Activated CD4-positive, alpha-beta T cell treated with anti-CD3 and anti-CD28 coated beads, Interleukin-2, amount 50 U/mL, for 16 hours (primary cell): ENCODE measurements at places on chromosomes 3 and 15.

DNA sequence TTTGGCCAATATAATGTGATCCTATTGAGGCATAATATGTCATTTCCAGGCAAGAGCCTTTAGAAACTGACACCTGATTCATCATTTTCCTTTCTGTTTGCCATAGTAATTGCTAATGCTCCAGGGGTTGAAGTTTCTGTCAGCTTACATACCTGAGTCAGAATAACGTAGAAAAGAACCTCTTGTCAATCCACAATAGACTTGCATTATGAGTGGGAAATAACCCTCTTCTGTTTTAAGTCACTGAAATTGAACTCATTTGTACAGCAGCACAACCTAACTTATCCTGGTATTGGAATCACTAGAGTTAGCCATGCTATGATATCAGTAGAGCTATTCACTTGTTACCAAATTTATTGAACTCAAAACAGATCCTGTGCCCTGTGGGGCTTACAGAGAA, 101.7 kb upstream of the TP63 start:
- peak; percentile 88 for DNase-seq

DNA sequence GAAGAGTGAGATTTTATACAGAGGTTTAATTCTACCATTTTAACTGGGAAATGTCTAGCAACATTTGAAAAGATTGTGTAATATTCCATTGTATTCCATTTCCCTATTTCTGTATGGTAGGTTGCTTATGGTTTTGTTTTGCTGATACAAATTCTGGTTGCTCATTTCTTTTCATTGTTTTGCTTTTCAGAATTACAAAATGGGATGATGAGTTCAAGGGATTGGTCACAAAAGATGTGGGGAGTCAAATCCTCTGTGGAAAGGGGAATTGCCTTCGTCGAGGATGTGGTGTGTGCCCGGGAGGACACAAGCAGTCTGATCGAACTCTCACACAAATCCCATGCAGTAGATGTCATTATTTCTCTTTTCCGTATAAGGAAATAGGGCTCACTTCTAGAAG, 18.3 kb downstream of the SLCO3A1 start:
- no peak for DNase-seq

DNA sequence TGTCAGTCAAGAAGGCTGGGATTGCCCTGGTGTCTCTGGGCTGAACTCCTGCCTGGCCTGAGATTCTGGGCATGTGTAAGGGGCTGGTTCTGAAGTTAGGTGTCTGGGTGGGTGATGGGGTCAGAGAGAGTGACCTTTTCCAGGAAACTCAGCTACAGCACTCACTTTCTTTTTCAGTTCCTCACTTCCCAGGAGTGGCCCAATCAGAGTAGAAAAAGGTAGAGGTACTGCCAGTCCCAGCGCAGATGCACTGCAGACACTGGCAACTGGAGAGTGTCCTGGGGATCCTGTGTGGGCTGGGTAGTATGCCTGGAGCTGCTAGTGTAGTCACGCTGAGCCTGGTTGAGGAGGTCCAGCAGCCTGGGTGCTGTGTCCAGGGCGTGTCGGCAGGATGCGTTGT, 46.5 kb upstream of the APEH start:
- no peak for DNase-seq

- no peak for DNase-seq
Observed at GRCh38 chr3:55721716-55722484, 234.8 kb upstream of the WNT5A start.

DNA sequence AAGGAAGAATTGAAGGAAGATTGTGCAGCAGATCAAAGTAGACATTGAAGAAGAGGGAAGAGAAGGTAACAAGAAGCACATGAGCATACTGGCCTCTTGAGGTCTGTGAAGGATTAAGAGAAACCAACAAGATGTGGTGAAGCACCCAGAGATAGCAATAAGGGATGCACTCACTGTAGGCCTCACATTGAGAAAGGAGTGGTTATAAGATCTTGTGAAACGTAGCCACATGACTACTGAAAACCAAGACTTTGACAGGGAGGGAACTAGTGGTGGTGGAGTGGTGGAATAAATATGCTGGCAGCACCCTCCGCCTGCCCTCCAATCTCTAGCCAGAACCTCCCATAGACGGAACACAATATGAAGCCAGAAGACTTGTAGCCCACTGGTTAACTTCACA, 651.2 kb downstream of the DIPK2A start:
- no peak for DNase-seq

GRCh38 chr3:14042680-14043079, 82.0 kb downstream of the CHCHD4 start:
- no peak for DNase-seq

DNA sequence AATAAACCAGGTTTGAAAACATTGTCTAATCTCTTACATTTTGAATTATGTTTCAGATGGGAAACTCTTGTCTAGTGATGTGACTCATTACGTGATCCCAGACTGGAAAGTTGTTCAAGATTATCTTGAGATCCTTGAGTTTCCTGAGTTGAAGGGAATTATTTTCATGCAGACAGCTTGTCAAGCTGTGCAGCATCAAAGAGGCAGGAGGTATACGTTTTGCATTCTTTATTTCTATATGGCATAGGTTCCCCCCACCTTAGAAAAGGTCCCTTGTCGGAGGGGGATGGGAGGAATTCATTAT, 1.5 kb downstream of the DIS3L start:
- DNase-seq = peak; percentile 11
